ENCODE measurements at places on chromosomes 3 and 15.

- DNase-seq: peak; percentile 23
Observed at GRCh38 chr15:44584162-44584749, 47.3 kb downstream of the EIF3J start.

DNA sequence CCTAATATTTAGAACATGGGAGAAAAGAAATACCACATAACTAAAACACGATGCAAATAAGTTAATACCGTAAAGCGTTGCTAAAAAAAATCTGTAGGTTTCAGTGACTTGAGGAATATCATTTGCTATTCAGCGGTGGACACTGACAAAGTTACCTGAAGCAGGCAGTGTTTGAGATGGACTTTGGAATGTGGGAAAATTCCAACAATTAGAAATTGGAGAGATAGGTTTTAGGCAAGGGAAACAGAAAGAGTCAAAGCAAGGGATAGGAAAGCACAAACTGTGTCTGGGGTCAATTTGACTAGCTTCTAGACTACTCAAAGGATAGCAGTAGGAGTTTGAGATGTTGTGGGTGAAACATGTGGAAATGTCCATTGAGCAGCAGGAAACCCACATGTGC, 173.0 kb downstream of the TIGIT start:
- DNase-seq: no peak

GRCh38 chr3:51802106-51802703, 23.2 kb upstream of the IQCF6 start:
- DNase-seq: no peak

- no peak for DNase-seq
Observed at GRCh38 chr15:63156755-63157117, 541 bp downstream of the RPS27L start.

DNA sequence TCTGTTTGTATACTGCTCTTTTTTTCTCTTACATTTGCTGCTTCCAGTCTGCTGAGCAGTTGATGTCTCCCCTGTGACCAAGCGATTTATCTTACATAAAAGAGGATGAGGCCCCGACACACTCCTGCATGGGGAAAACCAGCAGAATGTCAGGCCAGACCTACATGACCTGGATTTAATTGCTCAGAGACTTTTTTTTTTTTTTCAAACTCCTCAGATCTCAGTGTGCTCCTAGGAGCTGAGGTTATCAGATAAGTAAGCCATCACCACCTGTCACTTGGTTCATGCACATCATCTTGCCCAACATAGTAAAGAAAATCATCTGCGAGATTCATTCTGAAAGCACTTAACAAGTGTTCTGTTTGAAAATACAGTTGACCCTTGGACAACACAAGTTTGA, 163.1 kb downstream of the PLCL2 start:
- DNase-seq: no peak

DNA sequence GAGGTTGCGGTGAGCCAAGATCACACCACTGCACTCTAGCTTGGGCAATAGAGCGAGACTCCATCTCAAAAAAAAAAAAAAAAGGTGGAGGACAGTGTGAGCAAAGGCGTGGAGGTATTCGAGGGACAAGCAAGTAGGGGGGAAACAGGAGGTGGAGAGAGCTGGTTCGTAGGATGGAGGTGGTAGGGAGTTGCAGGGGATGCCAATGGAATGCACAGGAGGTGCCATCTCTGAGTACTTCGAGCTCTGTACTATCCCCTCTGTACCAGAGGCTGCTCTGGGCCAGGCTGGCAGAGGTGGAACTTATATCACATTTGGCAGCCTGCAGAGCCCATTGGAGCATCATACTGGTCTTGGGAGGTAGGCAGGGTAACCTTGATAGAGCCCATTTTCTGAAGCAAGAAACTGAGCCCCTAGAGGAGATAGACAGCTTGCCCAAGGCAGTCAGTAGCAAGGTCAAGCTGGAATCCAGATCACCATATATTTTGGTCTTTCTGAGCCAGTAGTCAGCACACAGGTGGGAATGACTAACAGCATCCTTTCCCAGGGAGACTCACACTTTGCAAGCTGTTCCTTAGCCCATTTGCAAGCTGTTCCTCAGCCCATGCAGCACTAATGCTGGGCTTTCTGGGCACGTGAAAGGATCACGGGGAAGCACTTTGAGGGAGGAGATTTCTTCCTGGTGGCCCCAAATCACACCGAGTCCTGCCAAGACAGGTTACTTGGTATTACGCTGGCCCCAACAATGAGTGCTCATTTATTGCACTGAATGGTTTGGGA, 9.2 kb upstream of the CCDC33 start:
- no peak for DNase-seq

DNA sequence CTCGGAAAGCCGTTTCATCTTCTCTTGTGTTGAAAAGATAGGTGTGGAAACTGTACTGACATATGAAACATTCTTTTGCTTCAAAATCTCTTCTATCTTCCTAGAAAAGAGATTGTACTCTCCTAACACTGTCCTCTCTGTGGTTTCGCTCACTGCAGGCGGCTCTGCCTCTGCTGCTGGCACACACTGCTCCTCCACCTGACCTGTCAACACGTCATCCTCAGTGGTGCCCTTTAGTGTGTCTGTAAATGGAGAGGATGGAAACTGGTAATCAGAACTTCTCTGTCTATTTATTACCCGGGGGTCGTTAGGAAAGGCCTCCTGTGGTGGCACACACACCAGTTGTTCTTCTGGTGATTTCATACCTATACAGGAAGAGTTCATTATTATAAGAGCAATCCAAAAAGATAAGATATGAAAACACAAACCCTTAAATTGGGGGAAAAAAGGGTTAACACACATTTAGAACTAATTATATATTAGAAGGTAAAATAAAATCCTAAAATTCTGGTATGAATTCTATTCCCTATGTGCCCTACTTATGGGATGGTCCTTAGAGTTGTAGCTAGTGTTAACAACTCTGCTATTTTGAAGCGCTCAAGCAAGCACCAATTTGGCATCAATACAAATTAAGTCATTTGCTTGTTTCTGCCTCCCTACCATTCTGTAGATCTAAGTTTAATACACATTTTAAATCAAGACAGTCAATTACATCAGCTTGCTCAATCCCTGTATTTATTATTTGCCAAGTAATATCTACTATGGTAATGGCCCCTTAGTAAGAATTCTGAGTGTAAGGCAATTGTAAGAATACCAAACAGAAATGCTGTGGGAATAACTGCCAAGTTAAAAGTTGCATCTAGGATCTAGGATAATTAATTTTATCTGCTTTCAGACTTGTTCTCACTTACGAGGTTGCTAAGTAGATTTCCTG, 49.2 kb downstream of the TASOR start:
- no peak for DNase-seq

GRCh38 chr3:58534592-58535494, 2.1 kb downstream of the ACOX2 start:
- DNase-seq: no peak

DNA sequence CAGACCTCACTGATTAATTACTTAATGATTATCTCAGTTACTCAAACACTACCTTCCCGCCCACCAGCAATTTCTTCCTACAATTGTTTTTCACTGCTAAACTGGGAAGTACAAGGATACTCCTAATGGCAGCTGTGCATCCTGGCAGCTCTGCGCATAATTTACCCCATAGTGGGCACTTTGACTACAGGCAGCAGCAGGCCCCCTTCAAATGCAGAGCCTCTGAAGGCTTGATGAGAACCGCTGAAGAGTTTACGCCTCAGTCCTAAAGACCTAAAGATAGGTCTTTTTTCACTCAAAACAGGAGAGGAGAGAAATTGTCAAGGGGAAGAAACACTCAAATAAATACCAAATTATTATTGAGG, 10.7 kb downstream of the CCDC32 start:
- no peak for DNase-seq

DNA sequence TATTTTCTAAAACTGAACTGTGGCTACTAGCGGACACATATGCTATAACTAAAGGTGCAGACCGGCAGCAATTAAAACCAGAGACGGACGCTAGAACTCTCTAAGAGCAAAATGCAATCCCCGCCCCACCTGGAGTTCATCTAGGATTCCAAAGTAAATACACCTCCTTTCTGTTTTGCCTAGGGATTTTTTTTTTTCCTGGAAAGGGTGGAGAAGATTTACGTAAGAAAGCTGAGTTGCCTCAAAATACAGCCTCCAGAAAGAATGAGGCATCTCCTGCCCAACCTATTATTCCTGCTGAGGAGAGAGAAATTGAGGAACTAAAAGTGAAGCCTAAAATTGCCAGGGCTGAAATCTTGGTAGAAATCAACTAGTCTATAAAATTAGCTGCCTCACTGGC, 150.2 kb downstream of the TP63 start:
- DNase-seq: no peak

DNA sequence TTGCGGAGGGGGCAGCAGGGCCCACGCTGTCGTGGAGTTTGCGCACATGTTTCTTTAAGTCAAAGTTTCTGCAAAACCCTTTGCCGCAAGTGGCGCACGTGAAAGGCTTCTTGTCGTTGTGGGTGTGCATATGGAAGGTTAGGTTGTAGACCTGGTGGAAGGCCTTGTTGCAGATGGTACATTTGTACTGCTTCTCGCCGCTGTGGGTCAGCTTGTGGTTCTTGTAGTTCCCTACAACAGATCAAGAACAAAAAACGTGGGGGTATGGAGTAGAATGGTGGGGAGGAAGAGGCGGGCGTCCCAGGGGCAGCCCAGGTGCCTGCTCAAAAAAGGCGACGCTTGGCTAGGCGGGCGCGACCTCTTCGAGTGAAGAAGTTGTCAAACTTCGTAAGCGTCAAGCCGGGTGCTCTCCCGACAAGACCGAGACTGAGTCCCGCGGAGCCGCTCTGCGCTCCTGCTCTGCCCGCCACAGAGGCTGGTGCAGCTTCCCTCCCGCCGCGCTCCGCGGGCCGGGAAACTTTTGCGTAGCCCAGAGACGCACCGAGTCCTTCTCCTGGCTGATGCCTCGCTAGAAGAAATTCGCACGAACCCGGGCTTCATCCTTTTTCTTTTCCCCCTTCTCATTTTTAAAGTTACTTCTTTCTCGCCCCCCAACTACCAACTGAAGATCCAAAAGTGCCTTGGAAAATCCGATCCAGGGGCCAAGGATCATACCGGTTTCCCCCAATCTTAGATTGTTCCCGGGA, 3.1 kb downstream of the FEZF2 start:
- DNase-seq: no peak

DNA sequence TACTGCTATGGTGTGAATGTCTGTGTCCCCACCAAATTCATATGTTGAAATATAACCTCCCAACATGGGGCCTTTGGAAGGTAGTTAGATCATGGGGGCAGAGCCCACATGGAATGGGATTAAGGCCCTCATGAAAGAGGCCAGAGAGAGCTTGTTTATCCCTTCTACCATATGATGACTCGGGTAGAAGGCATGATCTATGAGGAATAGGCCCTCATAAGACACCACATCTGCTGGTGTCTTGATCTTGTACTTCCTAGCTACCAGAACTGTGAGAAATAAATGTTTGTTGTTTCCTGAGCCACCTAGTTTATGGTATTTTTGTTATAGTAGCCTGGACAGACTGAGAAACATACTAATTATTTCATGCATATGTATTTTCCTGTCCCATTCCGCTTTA, 51.9 kb downstream of the WWTR1 start:
- DNase-seq: no peak

DNA sequence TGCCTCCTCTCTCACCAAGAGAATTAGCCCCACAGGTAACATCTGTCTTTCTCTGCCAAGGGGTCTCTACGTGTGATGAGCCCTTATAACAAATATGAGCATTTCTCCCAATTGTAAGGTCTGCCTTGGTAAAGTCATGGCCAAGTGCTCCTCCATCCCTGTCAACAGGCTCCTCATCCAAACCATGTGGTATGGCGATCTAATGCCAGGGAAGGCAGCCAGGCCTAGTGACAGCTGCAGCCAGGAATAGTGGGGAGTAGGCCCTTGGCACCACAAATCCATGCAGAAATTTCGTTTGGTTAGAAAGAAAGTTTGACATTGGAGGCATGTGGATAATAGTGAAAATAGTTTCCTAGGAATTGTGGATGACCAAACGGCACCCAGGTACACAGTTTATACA, 4.7 kb upstream of the LRTM1 start:
- no peak for DNase-seq

DNA sequence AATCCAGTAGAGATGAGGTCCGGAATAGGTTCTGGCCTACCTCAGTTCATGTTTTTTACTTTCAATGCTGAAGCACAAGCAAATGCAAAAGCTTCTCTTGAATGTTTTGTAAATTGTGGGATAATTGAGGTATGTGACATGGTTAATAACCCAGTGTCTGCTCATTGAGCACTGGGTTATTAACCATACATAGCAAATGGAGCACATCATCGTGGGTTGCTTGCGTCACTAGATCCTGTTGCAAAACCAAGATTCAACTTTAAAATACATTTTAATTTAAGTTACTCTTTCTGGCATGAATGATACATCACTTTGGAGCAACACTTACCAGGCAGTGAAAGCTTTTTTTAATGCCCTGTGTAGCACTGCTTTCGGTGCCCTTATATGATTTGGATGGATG, 165.6 kb downstream of the IGF1R start:
- no peak for DNase-seq

- no peak for DNase-seq
Observed at GRCh38 chr15:72801590-72802325, 18.2 kb upstream of the ADPGK start.

- DNase-seq: no peak
Observed at GRCh38 chr3:141103067-141103466, 51.9 kb downstream of the SPSB4 start.

DNA sequence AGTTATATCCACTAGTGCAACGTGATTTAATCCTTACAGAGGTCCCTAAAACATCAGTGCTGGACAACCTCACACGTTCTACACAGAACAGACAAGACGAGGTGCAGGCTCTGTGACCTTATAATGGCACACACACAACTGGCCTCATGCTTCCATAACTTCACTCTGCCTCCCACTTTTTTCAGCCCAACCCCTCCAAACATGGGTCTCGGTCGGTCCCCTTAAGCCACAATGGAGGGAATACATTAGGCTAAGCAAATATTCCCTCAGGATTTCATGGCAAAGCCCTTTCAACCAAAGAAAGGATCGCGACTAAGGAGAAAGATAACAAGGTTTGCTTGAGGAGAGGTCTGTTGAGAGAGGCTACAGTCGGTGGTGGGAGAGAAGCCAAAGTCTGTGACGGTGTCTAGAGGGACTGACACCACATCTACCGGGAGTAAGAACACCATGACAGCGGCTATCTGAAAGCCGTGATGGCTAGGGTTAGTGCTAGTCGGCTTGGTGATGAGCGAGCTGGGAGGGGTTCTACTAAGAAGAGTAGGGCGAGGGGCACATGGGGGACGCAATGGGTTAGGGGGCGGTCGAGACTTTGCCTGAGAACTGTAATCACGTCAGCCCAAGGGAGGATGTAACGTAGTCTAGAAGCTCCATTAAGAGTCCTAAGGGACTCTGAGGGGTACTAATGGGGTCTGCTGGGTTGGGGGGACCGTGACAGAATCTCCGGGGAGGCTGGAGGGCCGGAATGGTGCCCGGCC, 1.0 kb downstream of the MYO9A start:
- no peak for DNase-seq

DNA sequence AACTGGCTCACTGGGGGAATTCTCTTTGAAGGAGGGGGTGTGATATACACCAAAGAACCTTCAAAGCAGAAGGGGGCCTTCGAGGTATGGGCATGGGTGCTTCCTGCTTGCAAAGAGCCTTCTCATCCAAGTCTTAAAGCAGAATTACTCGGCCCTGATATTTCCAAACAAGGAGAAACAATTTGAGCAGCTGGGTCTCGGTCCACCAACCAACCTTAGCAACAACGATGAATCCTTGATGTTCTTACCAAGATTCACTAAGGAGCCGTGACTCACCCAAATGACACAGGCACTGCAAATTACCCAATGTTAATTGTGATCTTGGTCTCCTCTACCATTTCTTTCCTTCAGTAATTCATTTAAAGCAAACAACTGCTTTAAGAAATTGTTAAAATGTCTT, 7.7 kb downstream of the HOMER2 start:
- no peak for DNase-seq

- DNase-seq: no peak
Observed at GRCh38 chr15:29635513-29636098, 186.7 kb downstream of the TJP1 start.

GRCh38 chr15:95353512-95353911, 977.0 kb upstream of the NR2F2 start:
- DNase-seq: no peak

All from stimulated activated CD8-positive, alpha-beta memory T cell treated with anti-CD3 and anti-CD28 coated beads, Interleukin-12 subunit alpha, Interleukin-12 subunit beta, amount 100 ng/mL, for 1 hour (primary cell).